ENCODE measurements at places on chromosomes 13 and 19.

- DNase-seq = no peak
These were observed 238.3 kb downstream of the COG6 start for GRCh38 chr13:39893808-39894207.

DNA sequence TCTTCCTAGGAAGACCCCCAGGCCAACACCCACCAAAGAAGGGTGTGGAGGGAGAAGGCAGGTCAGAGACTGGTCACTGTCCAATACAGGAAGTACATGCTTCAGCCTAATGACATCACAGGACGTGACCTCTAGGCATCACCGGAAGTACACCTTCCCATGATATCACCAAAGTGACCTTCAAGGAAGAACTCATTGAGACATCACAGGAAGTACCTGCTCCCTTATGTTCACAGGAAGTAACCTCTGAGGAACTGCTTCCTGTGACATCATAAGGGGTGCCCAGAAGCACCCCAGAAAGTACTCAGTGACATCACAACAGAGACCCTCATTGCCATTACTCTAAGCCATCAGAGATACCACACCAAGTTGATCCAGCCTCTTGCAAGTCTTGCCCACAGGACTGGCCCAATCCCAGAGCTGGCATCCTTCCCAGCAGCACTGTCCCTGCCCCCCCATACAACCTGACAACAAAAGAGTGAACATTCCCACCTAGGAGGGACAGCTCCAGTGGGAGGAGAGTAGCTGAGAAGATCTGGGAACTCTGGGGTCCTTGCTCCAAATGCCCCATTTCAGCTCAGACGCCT is 24.2 kb upstream of the NANOS2 start:
- no peak for DNase-seq

DNA sequence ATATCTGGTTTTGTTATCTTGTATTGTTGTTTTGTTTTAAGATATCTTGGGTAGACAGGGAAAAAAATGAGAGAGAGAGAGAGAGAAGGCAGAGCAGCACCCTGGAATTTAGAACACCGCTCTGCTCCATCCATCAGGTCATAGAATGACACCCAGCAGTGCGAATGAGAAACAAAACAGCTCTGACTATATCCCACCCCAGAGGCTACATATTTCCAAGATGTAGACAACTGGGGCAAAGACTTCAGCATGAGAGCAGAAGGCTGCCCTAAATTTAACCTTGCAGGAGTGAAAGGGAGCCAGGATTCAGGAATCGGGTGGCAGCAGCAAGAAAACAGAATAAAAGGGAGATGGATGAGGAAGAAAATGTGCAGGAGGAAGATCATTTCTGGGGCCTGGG is 46.5 kb downstream of the TNFSF13B start:
- no peak for DNase-seq

GRCh38 chr19:16585094-16585801 is 13.0 kb upstream of the SLC35E1 start:
- DNase-seq = no peak

DNA sequence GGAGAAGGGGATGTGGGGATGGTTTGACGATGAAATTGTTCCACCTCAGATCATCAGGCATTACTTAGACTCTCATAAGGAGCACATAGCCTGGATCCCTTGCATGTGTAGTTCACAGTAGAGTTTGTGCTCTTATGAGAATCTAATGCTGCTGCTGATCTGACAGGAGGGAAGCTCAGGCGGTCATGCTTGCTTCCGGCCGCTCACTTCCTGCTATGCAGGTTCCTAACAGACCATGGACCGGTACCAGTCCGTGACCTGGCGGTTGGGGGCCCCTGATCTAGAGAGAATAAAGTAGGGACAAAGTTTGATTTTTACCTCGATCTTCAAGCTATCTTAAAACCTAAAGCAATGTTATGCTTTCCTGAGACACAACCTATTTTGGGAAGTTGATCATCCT is 373.8 kb upstream of the ARGLU1 start:
- no peak for DNase-seq

DNA sequence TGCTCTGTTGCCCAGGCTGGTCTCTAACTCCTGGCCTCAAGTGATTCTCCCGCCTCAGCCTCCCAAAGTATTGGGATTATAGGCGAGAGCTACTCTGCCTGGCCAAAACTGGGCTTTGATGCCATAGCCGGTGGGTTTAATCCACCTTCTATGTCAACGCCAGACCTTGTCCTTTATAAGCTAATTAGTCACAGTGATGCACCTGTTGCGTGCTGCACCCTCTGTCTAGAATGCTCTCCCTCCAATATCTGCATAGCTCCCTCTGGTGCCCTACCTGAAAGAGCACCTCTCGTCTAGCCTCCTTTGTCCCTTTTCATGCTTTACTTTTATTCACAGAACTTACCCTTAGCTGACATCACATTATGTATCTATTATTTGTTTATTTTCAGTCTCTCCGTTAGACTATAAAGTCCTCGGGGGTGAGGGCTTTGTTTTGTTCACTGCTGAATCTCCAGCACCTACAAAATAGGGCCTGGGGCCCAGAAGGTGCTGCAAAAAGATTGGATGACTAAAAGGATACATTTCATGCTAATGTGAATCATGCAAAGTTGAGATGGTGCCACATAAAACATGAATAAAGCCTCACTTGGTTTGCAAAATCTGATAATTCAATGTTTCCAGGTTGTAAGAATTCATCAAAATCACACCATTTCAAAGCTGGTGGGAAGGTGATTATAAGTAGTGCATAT is 148.1 kb downstream of the USP12 start:
- DNase-seq = no peak

DNA sequence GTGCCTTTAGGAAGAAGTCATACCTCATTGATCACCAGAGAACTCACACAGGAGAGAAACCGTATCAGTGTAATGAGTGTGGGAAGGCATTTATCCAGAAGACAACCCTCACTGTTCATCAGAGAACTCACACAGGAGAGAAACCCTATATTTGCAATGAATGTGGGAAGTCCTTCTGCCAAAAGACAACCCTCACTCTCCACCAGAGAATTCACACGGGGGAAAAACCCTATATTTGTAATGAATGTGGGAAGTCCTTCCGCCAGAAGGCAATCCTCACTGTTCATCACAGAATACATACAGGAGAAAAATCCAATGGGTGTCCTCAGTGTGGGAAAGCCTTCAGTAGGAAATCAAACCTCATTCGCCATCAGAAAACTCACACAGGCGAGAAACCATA is 21.9 kb downstream of the ZNF382 start:
- DNase-seq = no peak

- no peak for DNase-seq
These were observed 28.7 kb downstream of the TMEM255B start for GRCh38 chr13:113787694-113788093.

DNA sequence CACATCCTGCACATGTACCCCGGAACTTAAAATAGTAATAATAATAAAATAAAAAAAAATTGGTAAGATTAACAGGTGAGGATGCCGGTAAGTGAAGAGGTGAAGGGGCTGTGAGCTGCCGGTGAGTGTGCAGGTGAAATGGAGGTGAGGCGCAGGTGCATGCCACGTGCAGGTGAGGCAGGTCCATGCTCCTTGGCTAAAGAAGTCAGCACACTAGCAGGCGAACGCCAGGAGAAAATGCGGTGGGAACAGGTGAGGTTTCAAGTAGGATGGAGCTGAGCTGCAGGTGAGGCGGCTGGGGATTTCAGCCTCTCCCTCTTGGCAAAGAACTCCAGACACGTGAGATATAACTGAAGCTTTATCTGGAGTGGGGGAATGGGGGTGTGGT is 7.5 kb upstream of the TNFSF14 start:
- DNase-seq = no peak

DNA sequence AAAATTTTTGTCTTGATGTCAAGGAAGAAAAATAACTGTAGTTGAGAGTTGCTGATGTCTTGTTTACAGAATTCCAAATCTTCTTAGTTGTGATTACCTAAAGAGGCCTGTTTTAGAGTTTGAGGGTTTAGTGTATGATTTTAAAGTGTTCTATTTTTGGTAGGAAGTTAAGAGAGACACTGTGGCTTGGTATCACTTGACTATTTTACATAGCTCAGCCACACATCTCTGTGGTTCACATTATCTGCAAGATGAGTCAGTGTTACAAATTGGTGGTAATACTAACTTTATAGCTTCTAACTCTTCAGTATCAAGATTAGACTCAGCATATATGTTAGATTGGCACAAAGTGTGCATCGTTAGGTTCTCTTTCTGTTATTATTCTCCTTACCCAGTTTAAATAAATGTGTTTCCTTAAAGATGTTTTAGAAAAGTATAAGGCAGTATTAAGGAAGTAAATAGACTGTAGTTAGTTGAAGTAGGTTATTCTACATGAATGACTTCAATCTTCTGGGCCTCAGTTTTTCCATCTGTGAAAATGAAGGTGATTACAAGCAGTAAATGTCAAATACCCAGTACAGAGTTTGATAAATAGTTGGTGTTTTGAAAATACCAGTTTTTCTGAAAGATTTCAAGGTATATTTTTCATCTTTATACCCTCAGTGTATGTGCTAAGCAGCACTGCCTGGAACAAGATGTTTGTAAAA is 33.4 kb downstream of the COG6 start:
- no peak for DNase-seq

- no peak for DNase-seq
These were observed 231.4 kb downstream of the LMO7 start for GRCh38 chr13:75867379-75868117.

DNA sequence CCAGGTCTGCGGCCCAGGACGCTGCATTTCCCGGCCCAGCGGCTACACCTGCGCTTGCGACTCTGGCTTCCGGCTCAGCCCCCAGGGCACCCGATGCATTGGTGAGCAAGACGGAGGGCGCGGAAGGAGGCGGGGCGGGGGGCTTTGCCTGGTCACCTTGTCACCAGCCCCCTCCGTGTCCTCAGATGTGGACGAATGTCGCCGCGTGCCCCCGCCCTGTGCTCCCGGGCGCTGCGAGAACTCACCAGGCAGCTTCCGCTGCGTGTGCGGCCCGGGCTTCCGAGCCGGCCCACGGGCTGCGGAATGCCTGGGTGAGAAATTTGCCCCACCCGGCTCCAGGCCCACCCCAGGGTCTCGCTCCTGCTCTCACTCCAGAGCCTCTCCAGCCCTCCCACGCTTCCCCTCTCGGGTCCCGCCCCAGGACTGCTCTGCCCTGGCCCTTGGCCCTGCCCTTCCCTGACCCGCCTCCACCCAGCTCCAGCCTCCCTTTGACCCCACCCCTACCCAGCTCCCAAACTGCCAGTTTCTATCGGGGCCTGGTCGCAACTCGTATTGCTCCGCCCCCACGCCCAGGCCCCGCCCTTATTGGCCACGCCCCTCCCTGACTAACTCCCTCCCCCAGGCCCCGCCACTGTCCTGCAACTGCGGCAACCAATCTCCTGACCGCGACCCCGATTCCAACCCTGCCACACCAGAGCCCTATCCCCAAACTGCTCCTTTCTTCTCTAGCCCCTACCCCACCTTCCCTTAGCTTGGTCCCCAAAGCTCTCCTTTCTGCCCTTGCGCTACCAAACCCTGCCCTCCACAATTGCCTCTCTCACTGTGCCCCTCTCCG is 8.6 kb downstream of the LTBP4 start:
- DNase-seq = no peak

DNA sequence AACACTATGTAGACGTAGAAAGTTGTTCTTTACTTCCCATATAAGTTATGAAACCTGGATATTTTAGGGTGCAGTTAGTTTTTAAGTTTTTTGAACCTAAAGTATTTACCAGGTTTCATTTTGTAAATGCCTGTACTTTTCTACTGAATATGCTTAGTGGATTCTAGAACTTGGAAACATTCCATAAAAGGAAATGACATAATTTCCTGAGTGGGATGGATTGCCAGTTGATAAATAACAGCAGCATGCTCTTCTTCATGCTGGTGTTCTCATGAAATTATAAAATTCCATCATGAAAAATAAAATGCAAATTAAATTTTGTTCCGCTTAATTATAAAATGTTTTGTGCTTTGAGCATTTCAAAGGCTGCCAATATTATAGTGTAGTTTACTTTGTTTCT is 362.2 kb upstream of the PCDH20 start:
- no peak for DNase-seq

DNA sequence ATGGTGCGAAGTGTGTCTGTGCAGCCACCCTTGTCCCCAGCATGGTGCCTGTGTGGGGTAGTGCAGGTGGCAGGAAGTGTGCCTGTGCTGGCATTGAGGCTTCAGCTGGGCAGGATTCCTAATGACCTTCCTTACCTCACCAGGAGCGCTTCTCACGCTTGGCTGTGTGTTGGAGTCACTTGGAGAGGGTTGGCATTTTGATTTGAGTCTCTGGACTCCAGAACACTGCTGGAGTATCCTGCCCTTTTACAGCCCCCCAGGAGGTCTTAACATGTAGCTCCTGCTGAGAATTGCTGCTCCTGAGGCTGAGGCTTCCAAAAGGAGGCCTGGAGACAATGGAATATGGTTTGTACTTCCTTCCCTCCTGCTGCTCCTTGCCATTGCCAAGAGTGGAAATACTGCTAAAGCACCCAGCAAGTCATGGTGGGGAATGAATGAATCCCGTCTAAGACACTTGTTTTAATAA is 87.1 kb downstream of the ARHGEF7 start:
- no peak for DNase-seq

- no peak for DNase-seq
These were observed 111.1 kb downstream of the MIPEP start for GRCh38 chr13:23778002-23778652.

DNA sequence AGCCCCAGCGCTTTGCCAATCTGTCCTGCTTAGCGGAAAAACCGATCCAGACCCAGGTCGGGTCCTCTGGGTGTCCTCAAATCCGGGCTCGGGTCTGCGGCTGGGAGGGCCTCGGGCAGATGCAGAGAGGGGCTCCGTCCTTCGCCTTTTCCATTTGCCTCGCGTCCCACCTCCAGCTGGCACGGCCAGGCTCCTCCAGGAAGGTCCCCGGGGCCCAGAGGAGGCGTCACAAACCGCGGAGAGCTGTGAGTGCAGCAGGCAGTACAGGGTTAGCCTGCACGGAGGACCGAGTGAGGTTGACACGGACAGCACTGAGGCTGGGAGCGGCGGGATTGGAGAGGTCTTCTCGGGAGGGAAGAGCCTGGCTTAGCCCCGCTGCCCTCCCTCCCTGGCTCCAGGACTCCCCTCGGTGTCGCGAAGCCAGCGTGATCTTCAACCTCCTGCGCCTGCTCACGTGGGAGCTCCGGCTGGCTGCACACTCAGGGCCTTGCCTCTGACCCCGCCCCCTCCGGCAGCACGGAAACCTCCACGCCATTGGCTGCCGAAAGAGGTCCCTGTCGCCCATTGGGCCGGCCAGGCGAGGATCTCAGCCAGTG is 2.8 kb upstream of the IFNL2 start:
- DNase-seq = peak; percentile 48

DNA sequence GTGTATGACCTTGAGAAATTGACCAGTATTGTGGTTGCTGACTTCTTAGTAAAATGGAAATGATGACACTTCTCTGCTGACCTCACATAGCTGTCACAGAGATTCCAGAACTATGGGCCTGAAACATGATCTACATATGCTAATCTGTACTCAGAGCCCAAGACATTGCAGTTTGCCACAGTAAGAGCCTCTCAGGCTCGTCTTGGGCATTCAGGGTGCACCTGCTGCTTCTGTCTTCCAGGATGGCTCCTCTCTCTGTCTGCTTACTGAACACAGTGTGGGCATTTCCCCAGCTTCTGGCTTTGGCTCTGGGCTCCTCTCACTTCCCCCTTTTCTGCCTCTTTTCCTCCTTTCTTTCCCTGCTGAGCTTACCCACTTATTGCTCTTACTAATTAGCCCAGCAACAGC is 22.3 kb upstream of the SLC46A3 start:
- no peak for DNase-seq
